ENCODE measurements at places on chromosomes 13 and 19.

GRCh38 chr19:19501798-19502197 lies 13.6 kb downstream of the TSSK6 start:
- DNase-seq = no peak

DNA sequence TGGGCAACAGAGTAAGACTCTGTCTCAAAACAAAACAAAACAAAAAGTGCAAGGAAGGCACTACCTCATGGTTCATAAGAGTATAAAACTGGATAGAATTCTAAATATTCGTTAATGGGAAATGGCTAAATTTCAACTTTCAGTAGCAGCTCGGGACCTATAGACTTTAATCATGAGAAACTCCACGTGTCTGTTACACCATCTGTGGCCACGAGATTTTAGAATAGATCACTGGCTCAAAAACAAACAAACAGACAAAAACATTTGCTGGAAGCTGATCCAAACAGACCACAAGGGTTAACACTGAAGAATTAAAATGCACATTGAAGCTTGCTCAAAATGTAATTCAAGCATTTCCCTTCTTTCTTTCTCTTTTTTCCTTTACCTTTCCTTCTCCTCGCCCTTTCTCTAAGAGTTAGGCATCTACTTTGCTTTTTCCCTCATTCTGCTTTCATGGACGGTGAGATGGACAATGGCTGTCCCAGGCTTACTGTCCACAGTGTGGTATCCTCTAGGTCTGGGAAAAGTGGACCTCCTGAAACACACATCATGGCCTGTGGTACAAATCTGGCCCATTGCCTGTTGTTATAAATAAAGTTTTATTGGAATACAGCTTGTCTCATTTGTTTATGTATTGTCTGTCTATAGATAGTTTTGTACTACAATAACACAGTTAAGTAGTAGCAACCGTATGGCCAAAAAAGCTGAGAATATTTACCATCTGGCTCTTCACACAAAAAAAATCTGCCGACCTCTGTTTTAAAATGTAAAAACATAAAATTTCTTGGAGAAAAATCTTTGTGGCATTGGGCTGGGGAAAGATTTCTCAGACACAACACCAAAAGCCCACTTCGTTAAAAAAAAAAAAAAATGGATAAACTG lies 10.3 kb downstream of the ELAVL1 start:
- DNase-seq = no peak

DNA sequence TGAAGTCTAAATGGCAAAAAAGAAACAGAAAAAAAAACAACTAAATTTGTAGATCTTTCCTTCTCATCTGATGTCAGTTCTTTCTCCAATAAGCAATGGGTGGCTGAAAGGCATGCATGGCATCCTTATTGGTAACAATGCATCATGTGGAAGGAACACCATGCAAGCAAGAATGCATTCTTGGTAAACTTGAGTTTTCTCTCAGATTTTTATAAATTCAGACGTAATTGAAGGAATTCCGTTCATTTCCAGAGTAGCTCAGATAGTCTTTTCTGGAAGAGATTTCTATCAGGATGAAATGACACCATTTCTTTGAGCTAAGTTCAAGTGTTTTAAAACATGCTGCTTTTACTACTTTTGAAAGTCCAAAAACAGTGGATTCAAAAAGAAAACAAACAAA lies 373.0 kb downstream of the COG6 start:
- no peak for DNase-seq

GRCh38 chr19:513368-514165 lies 6.3 kb downstream of the TPGS1 start:
- DNase-seq = no peak

- no peak for DNase-seq
Measured at GRCh38 chr13:35857769-35858168, 273.4 kb downstream of the DCLK1 start.

- no peak for DNase-seq
Measured at GRCh38 chr13:48994706-48995105, 19.0 kb downstream of the FNDC3A start.

DNA sequence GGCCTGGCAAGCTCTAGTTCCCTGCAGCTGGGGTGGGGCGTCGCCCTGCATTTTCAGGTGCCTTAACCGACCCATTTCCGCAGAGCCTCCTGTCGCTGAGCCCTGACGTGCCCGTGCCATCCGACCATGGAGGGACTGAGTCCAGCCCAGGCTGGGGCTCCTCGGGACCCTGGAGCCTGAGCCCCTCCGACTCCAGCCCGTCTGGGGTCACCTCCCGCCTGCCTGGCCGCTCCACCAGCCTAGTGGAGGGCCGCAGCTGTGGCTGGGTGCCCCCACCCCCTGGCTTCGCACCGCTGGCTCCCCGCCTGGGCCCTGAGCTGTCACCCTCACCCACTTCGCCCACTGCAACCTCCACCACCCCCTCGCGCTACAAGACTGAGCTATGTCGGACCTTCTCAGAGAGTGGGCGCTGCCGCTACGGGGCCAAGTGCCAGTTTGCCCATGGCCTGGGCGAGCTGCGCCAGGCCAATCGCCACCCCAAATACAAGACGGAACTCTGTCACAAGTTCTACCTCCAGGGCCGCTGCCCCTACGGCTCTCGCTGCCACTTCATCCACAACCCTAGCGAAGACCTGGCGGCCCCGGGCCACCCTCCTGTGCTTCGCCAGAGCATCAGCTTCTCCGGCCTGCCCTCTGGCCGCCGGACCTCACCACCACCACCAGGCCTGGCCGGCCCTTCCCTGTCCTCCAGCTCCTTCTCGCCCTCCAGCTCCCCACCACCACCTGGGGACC lies 1.2 kb downstream of the ZFP36 start:
- DNase-seq = no peak

- DNase-seq = no peak
Measured at GRCh38 chr13:23990455-23990854, 93.2 kb upstream of the C1QTNF9B start.

DNA sequence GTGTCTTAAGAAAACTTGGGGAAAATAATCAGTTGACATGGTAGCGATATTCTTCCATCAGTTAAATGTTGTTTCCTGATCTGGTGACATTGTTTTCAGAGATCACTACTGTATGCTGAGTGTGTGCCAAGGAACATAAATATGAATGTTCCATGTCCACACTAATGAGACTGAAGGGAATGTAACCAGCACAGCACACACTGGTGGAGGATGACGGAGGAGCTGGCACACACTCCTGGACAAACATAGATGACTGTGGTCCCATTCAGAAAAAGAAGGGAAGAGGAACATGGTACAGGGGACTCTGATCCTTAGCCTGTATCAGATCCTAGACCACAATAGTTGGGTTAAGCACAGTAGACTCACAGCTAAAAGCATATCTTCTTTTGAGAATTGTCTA lies 574.8 kb downstream of the MYO16 start:
- no peak for DNase-seq

- DNase-seq = no peak
Measured at GRCh38 chr19:11047866-11048265, 41.4 kb upstream of the LDLR start.

DNA sequence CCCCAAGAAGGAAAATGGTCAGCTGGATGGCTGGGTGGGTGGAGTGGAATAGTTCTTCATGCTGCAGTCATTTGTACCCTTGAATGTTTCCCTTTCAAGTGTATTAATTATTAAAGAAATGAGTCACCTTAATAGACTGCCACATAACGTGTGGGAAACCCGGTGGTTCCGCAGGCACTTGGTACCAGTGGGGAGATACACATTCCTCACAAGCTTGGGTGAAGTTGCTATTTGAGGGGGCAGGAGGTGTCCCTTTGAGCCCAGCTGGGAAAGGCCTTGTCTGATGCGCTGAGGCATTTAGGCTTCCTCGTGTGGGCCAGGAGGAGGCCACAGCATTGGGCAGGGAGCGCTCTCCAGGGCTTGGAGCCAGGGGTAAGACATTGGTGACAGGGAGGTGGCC lies 57.7 kb downstream of the ATP8A2 start:
- DNase-seq = no peak

DNA sequence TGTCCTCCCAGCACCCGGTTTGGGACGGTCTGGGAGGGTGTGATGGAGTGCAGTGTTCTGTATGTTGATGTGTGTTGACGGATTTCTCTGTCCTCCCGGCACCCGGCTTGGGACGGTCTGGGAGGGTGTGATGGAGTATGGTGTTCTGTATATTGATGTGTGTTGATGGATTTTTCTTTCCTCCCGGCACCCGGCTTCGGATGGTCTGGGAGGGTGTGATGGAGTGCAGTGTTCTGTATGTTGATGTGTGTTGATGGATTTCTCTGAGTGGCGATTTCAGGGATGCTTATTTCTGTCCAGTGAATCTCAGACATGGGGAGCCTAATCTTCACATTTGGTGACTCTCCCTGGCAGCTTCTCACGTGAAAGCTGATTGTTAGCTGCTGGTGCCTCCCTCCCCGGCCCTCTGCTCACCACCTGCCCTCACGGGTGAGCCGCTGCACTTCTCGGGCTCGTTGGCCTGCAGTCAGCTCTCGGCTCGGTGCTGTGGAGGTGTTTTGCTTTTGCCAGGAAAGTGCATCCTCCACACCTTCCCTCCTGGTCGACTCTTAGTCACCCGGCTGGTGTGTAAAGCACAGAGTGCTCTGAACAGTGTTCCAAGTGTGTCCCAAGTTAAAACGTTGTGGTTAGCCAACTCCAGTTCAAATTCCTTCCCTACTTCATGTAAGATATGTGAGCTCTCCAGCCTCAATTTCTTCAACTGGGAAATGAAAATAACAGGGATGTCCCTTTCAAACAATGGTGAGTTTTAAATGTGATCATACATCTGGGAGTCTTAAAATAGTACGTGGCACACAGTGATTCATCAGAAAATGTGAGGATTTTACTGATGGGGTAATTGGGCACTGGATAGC lies 54.6 kb downstream of the ATP11A start:
- no peak for DNase-seq

- DNase-seq = no peak
Measured at GRCh38 chr13:23876265-23876664, 12.9 kb downstream of the MIPEP start.

- DNase-seq = no peak
Measured at GRCh38 chr13:75788481-75788981, 152.4 kb downstream of the LMO7 start.

GRCh38 chr19:32916969-32917615 lies 47.5 kb upstream of the SLC7A9 start:
- DNase-seq = no peak

DNA sequence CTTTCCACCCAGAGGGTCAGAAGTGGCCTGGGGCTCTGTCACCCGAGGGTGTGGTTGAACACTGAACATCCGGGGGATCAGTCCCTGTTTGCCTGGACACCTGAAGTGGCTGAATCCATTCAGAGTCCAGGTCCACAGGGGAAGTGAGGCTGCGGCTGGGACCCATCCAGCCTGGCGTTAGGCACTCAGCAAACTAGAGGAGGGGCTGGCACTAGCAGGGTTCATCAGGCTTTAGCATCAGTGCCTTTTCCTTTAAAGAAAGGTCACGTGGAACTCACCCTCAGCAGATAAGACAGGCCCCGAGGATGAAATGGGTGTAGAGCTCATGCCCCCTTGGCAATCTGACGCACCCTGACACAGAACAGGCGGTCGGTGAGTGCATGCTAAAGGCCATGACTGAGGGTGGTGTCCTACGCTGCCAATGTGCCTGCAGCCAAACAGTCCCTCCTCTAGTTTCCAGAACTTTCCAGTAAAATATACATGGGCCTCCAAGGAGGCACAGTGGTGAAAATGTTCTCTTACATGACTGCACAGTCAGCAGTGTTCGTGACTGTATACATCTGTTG lies 72.4 kb upstream of the ARHGEF7 start:
- no peak for DNase-seq

GRCh38 chr19:49328741-49329140 lies 3.8 kb upstream of the SLC6A16 start:
- no peak for DNase-seq

DNA sequence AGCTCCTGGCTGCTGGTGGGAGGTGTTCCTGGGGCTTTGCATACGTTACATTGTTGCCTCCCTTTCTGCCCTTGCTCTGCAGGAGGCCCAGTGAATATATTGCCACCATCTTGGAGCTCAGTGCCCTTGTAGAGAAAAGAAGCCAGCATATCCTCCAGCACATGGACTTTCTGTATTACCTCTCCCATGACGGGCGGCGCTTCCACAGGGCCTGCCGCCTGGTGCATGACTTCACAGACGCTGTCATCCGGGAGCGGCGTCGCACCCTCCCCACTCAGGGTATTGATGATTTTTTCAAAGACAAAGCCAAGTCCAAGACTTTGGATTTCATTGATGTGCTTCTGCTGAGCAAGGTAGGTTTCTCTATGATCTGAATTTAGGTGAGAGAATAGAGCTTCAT lies 10.5 kb downstream of the CYP4F12 start:
- DNase-seq = no peak

- DNase-seq = no peak
Measured at GRCh38 chr13:43196086-43196621, 172.8 kb downstream of the DNAJC15 start.

- DNase-seq = no peak
Measured at GRCh38 chr13:38688674-38689073, 1.8 kb downstream of the FREM2 start.

DNA sequence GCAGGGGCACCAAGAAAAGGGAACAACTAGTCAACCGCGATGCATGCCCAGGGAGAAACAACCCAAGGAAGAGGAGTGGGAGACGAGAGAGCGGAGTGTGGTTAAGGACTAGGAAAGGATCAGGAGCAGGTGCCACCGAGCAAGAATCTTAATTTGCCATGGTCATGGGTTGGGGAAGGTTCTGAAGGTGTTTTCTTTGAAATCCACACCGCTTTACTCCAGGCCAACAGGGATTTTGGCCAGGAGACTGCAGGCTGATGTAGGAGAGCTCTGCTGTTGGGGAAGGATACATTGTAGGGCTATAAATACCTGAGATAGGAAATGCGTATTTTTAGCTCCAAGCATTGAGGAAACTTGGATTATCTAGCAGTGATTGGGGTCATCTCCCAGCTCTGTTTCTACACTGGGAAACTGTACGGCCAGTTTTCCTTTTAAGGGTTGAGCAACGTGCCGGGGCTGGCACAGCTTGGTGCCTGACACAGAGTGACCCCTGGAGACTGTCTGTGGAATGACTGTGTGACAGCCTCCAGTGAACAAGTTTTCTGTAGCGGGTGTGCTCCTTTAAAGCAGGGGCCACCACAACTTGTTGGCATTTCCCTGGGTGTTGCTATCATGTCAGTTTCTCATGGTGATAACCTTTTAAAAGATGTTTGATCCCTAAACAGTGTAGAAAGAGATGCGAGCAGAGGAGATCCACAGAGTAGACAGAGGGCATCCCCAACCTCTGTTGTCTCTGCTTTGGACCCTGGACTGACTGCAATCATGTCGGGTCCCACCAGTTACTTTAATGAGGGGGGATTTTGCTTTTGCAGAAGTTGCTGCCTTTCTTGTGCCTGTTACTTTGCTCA lies 34.3 kb downstream of the ZNF536 start:
- no peak for DNase-seq

Measured in NCI-H1417 treated with DMSO at 0.1 percent for 48 hours (cell line).